ENCODE measurements at places on chromosomes 13 and 19. TPM values are rescaled to one million over a fixed set of nuclear protein-coding genes. Genes with fewer than 3 reads are reported as not detected.

GRCh38 chr13:59342400-59342799, 821.3 kb downstream of the DIAPH3 start:
- peak; percentile 79 for DNase-seq

GRCh38 chr19:30695171-30695875, 323.1 kb downstream of the ZNF536 start:
- DNase-seq: no peak

DNA sequence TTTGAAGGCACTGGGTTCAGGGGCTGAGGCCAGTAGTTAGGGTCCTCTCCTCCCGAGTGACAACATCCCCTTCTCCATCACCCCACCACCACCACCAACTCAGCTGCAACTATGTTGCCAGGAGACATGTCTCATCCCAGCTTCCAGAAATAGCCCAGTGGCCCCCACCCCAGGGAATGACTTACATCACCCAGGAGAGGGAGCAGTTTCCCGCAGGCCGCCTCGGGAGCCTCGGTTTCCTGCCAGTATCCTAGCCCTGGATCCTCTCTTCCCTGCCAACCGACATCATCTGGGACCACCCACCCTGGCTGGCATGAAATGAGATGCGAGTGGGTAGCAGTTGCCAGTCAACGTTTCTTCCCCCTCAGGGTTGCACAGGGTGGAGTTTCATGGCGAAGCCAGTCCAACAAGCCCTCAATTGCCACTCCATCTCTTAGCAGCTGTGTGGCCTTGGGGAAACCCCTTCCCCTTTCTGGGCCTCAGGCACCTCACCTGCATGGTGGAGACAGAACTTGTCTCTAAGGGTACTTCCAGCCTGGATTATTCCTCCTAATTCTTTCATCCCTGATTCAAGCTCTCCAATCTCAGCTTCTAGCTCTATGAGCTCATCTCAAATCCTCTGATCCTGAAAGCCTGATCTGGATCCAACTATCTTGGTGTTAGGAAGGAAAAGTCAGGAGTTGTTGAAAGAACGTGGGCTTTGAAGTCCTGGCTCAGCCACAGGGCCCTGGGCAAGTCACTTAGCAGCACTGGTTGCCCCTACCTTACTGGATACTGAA, 3.9 kb upstream of the GSK3A start:
- peak; percentile 85 for DNase-seq

- DNase-seq: no peak
Observed at GRCh38 chr19:17389957-17390664, 3.9 kb downstream of the CCDC194 start.

DNA sequence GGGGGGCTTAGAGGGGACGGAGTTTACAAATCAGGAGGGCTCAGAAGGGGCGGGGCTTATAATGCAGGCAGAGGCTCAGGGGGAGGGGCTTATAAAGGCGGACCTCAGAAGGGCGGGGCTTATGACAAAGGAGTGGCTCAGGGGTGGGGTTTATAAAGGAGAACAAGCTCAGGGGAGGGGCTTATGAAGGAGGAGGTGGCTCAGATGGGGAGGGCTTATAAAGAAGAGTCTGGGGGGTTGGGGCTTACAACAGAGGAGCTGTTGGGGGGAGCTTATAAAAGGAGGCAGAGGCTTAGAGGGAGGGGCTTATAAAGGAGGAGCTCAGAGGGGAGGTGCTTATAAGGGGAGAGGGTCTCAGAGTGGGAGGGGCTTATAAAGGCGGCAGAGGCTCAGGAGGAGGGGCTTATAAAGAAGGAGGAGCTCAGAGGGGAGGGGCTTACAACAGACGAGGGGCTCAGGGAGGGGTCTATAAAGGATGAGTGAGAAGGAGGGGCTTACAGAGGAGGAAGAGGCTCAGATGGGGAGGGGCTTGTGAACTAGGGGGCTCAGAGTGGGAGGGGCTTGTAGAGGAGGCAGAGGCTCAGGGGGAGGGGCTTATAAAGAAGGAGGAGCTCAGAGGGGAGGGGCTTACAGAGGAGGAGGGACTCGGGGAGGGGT, 1.0 kb downstream of the SMIM24 start:
- peak; percentile 23 for DNase-seq

GRCh38 chr19:42850981-42851717, 28.4 kb downstream of the PSG1 start:
- peak; percentile 94 for DNase-seq

DNA sequence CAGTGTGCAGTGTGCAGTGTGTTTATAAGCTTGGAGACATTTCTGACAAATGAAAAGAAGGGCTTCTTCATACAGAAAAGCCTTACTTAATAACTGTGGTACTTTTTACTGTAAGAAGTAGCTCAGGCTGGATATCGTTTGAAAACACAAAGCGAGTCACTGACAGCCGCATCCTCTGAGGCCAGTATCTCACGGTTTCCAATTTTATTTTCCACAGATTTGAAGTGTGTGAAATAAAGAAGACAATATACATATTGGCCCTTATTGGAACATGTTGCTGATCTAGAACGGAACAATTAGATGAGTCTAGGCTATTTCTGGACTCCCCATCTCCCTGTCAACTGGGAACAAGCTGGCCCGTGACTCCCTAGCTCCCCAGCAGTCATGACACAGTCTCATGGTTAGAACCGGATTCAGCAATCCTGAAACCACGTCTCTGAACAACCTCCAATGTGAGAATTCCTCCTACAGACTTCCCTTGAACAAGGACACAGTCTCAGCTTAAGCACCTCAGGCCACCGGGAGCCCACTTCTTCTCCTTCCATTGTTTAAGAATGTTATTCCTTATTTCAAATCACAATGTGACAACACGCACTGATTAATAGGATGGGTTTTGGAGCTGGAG, 484.5 kb downstream of the COG6 start:
- DNase-seq: peak; percentile 55

DNA sequence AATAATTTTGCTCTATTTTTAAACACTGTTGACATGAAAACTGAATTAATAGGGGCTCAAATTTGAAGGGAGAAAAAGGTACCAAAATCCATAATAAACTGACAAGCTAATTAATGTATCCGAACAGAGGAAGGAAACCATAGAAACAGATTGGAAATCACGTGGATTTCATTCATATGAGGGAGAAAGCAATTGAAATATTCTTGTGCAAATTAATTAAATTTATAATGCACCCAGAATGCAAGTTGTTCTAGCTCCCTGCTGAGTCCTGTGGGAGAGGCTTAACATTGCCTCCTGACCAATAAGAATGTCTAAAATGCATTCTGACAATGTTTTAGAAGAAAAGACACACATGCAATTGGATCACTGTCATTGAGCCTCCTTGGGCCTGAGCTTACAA, 17.7 kb upstream of the SERPINE3 start:
- no peak for DNase-seq

- peak; percentile 20 for DNase-seq
Observed at GRCh38 chr13:30158774-30159445, 148.4 kb downstream of the KATNAL1 start.

DNA sequence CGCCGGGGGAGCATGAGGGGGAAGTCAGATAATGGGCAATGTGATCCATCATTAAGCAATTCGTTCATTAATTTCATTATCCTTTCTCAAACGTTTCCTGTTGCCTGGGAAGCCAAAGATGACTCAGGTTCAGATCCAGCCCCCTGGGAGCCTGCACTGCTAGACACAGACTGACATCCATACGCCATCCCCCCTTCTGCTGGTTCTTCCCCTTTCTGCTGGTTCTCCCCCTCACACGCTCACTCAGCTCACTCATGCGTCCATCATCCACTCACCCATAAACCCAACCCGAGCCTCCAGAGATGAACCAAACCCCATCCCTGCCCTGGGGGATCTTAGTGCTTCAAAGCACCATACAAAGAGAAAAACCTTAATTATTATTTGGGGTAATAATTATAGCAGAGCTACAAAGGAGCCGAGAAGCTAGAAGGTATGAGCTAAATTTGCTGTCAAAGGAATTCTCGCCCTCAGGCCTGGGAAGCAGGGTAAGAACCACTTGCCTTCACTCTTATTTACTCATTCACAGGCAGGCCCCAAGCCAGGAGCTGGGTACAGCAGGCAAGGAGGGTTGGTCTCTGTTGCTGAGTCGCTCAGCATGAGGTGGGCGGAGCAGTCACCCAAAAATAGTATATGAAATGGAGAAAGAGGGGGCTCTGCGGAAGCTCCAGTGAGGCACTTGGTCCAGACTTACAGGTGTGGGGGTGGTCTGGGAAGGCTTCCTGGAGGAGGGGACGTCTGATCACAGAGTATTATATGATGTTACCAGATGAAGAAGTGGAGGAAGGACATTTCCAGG, 7.0 kb upstream of the ZNF444 start:
- DNase-seq: no peak

- DNase-seq: no peak
Observed at GRCh38 chr13:73220966-73221720, 162.3 kb downstream of the KLF5 start.

GRCh38 chr13:89163096-89163495, 1491.9 kb downstream of the SLITRK5 start:
- no peak for DNase-seq

- DNase-seq: no peak
Observed at GRCh38 chr19:6235031-6235951, 44.5 kb downstream of the MLLT1 start.

GRCh38 chr13:100231176-100231575, 142.3 kb downstream of the PCCA start:
- no peak for DNase-seq

DNA sequence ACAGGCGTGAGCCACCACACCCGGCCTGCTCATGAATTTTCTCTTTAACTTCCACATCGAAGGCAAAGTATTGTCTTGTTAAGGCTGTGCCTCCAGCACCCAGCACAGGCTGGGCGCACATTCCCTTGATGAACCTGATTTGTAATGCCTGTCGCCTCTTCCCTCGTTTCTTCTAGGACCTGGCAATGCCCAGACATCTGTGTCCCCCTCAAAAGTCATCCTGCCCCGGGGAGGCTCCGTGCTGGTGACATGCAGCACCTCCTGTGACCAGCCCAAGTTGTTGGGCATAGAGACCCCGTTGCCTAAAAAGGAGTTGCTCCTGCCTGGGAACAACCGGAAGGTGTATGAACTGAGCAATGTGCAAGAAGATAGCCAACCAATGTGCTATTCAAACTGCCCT, 3.7 kb downstream of the ICAM1 start:
- no peak for DNase-seq

DNA sequence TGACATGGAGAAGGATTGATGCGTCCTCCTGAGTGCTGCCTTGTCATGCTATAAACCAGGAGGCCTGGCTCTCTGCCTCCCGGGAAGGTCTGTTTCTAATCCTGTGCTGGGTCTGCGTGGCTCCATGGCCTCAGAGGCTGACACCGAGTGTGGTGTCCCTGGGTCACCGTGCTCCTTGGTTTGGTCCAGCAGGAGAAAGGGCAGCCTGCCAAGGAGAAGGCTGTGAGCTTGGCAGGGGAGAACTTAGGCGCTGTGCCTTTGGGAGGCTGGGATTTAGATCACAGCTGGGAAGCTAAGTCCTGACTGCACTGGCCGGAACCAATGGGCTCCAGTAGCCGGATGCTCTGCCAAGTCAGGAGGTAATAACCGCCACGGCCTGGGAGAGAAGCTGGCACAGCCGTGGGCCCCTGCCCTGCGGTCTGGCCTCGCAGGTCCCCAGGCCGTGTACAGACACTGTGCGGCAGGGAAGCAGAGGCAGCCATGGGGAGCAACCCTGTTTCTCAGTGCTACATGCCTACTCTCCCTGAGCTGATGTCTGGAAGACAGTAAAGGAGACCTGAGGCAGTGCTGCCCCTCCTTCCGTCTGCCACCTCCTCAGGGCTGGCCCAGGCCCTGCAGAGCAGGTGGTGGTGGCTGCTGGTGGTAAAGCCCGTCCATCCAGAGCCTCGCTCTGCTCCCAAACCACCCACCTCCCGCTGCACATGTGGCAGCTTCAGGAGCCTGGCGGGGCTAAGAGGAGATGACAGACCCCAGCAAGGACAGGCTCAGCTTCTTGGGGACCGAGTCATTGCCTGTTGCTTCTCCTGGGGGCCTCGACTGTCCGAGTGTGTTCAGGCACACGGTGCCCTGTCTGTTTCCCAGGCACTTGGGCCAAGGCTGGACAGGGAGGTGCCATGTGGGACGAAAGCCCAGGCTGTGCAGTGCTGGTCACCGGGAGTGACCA, 44.9 kb downstream of the C13orf46 start:
- peak; percentile 14 for DNase-seq

GRCh38 chr13:38180670-38181069, 169.0 kb upstream of the UFM1 start:
- DNase-seq: no peak

GRCh38 chr19:791007-791566, 6.2 kb upstream of the PTBP1 start:
- DNase-seq: no peak

- DNase-seq: no peak
Observed at GRCh38 chr13:52797176-52797575, 51.3 kb downstream of the PCDH8 start.

DNA sequence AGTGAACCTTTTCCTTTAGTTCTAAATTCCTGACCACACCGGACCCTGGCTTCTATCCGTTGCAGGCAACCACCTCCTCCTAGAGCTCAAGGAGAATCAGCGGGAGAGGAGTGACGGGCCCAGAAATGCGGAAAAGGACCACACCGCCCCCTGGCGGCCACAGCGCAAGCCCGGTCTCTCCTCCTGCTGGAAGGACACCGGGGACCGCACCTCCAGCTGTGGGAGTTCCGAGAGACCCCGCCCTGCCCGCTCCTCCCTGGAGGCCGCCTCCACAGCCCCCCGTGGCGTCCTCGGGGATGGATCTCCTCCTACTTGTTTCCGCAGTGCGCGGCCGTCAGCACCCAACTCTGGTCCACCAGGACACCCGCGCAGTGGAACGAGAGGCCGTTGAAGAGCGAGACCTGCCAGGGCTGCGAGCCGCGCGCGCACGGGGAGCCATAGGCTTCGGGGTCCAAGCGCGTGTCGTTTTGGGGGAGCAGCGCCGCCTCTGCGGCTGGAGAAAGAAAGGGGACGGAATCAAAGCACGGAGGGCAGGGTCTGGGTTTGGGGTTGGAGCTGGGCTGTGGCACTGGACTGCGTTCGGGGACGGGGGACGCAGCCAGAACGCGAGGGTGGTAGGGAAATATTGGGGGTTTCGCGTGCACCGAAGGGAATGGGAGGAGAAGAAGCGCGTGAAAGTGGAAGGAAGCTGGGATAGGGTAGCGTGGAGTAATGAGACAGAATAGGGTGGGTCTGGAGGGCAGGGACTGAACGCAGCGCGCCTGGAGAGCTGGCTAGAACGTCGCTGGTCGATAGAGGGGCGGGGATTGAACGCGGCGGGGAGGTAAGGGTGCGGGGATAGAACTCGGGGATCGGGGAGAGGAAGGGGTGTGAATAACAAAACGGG, 2.5 kb downstream of the KLK10 start:
- DNase-seq: peak; percentile 48

Gene WASF3
- 21.2 TPM for total RNA-seq

Gene SNRNP70
- 137 TPM for total RNA-seq

Gene UQCRFS1
- 30.9 TPM for total RNA-seq

Gene CA11
- total RNA-seq: 3.1 TPM

Gene EBI3
- 0.60 TPM for total RNA-seq

Gene SLC6A16
- 0.22 TPM for total RNA-seq

Gene KIR3DL1
- total RNA-seq: not detected

Gene DMKN
- total RNA-seq: not detected

Gene TMEM221
- total RNA-seq: not detected

Gene FGF22
- total RNA-seq: not detected

Gene MISP
- not detected for total RNA-seq

Gene ZNF701
- total RNA-seq: 8.9 TPM

Measured in lung microvascular endothelial cell (primary cell).